ENCODE measurements at places on chromosomes 2 and 18. TPM values are rescaled to one million over a fixed set of nuclear protein-coding genes. Genes with fewer than 3 reads are reported as not detected.

DNA sequence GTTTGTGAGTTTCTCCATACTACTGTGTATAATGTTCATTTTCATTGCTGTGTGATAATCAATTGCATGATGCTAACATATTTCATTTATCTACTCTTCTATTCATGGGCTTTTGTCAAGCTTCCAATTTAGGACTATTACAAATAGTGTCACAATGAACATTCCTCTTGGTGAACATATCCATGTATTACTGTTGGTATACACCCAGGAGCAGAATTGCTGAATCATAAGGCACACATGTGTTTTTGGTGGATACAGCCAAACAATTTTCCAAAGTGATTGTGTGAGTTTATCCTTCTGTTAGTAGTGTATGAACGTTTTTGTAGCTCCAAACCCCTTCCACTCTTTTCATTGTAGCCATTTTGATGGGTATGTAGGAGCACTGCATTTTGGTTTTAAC, 101.6 kb upstream of the COPS8 start:
- peaks cover 3% of the 10 kb centered on the region for H3K27me3 ChIP-seq
- DNase-seq, result no peak
- H3K4me1 ChIP-seq, result no peaks in the 10 kb centered on the region
- no peak overlapping the region for H3K27ac ChIP-seq
- H3K36me3 ChIP-seq, result no peaks in the 10 kb centered on the region

DNA sequence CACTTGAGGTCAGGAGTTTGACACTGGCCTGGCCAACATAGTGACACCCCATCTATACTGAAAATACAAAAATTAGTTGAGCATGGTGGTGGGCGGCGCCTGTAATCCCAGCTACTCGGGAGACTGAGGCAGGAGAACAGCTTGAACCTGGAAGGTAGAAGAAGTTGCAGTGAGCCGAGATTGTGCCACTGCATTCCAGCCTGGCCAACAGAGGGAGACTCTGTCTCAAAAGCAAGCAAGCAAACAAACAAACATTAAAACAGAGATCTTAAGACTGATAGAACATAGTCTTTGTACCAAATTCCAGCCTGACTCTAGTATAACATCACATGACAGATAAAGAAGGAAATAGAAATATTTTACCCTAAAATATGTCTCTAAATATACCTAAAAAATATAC, 168.1 kb downstream of the PTPRM start:
- no peak overlapping the region for H3K4me3 ChIP-seq
- no peaks in the 10 kb centered on the region for H3K4me1 ChIP-seq
- H3K36me3 ChIP-seq, result no peaks in the 10 kb centered on the region
- no peak overlapping the region for H3K27ac ChIP-seq

The STPG4 gene
- polyA plus RNA-seq, result not detected

- peak overlapping the region; percentile 53 for H3K4me3 ChIP-seq
- peak overlapping the region; percentile 87 for H3K27ac ChIP-seq
- H3K27me3 ChIP-seq, result no peaks in the 10 kb centered on the region
- no peaks in the 10 kb centered on the region for H3K36me3 ChIP-seq
- H3K4me1 ChIP-seq, result peaks cover 36% of the 10 kb centered on the region
- peak; percentile 98 for DNase-seq
These were observed 111.7 kb downstream of the ANKRD44 start for GRCh38 chr2:197198890-197199289.

The TXNDC2 gene
- not detected for polyA plus RNA-seq

The SF3B6 gene
- polyA plus RNA-seq, result 406 TPM

The UGT1A1 gene
- polyA plus RNA-seq, result not detected

DNA sequence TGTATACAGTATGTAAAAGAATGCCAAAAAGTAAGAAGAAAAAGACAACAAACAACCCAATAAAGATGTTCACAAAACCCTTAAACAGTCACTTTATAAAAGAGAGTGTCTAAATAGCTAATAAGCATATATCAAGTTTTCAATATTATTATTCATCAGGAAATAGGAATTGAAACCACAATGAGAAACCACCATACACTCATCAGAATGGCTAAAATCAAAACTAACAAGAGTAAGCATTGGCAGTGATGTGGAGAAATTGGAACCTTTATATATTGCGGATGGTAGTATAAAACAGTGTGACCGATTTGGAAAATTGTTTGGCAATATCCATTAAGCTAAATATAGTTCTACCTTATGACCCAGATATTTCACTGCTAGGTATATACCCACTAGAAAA, 20.5 kb upstream of the TGFA start:
- H3K27ac ChIP-seq, result no peak overlapping the region
- DNase-seq, result no peak
- peaks cover 8% of the 10 kb centered on the region for H3K27me3 ChIP-seq
- H3K4me1 ChIP-seq, result no peaks in the 10 kb centered on the region
- no peaks in the 10 kb centered on the region for H3K36me3 ChIP-seq
- no peak overlapping the region for H3K4me3 ChIP-seq

- H3K27ac ChIP-seq, result no peak overlapping the region
- no peaks in the 10 kb centered on the region for H3K36me3 ChIP-seq
- H3K4me1 ChIP-seq, result no peaks in the 10 kb centered on the region
- DNase-seq, result no peak
- no peaks in the 10 kb centered on the region for H3K27me3 ChIP-seq
- H3K4me3 ChIP-seq, result no peak overlapping the region
These were observed 10.7 kb upstream of the DYNC2LI1 start for GRCh38 chr2:43763091-43763490.

Measured in GM12878 (cell line).